ENCODE measurements at places on chromosomes 2 and 18.

GRCh38 chr2:60549238-60549927, 4.1 kb downstream of the BCL11A start:
- DNase-seq, result peak; percentile 69

- no peak for DNase-seq
Observed at GRCh38 chr2:57740891-57741290, 305.7 kb upstream of the VRK2 start.

- no peak for DNase-seq
Observed at GRCh38 chr2:150552041-150552820, 64.8 kb upstream of the RND3 start.

GRCh38 chr2:42191285-42192009, 22.3 kb downstream of the EML4 start:
- DNase-seq, result no peak

DNA sequence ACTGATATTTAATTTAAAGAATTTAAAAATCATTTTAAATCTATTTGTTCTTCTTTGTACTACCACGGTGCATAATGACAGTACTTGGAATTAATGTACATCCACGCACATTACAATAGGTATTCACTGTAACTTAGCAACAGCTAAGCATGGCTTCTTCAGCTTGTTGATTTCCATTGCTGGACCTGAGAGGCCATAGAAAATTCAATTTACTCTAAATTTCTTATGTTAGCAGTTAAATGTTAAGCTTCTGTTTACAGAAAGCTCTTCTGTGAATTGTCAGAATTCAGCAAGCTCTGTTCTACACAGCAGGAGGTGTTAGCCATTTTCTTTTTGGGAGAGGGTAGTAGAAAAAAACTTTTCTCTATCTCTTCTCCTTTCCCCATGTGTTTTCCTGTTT, 1149.3 kb upstream of the CDH2 start:
- no peak for DNase-seq

GRCh38 chr2:100207411-100207885, 65.1 kb upstream of the AFF3 start:
- DNase-seq, result no peak

GRCh38 chr2:95345563-95346230, 48.5 kb downstream of the KCNIP3 start:
- DNase-seq, result peak; percentile 88

GRCh38 chr18:24868311-24868710, 407.9 kb downstream of the HRH4 start:
- DNase-seq, result no peak

DNA sequence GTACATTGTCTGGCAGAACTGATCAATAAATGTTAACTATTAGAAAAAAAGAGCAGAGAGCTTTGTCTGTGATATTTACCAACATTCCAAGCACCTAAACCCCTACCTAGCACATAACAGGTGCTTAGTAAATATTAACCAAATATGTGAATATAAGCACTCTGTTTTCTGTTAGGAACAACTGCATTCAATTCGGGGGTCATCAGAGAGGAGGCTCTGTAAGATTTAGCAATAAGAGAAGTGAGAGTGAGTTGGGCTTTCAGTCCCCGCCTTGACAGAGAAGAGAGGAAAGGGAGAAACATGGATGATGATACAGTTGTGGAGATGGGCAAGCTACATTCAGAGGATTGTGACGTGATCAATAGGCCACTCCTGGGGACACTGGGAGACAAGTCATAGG, 47.7 kb downstream of the MYOM1 start:
- no peak for DNase-seq

- DNase-seq, result peak; percentile 87
Observed at GRCh38 chr2:226184940-226185615, 614.5 kb downstream of the IRS1 start.

All from left hindlimb (tissue), 1 donor.